ENCODE measurements at places on chromosomes 2 and 18. TPM values are rescaled to one million over a fixed set of nuclear protein-coding genes. Genes with fewer than 3 reads are reported as not detected.

DNA sequence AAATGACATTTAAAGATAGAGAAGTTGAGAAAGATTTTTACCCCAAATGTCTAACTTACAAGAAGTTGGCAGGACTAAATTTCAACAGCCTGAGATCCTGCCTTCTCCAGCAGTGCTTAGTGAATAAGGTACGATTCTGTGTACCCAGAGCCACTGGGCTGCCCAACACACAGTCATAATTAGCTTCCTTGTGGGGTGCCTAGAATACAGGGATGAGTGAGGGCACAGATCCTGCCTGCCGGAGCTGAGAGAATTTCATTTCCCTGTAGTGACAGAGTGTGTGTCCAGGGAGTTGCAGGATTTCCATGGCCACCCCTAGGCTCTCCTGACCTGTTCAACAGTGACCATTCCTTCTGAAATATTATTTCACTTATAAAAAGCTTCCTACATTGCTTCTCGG is 27.0 kb downstream of the GREB1 start:
- no peak for DNase-seq

DNA sequence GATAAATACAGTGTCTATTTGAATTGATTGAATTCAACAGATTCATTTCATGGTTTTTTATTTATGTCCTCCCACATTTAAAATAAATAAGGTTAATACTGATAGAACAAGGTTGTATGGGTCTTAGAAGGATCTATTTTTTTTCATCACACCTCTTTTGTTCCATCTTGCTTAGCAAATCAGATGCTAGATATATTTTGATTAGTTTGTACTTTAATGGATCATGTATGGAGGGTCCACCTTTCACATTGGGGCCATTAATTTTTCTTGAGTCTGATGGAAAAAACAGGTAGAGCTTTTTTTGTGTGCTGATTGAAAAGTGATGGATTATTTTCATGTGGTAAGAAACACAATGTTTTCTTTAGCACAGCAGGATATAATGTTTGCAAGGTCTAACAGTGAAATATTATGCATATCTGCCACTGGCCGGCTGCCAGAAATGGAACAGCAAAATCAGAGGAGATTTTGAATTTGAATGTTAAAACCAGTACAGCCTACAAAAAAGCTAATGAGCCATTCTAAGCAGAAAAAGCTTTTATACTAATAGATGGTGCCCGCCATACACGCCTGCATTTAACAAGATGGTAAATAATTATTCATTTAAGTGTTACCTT is 188.1 kb upstream of the ETAA1 start:
- DNase-seq = no peak

DNA sequence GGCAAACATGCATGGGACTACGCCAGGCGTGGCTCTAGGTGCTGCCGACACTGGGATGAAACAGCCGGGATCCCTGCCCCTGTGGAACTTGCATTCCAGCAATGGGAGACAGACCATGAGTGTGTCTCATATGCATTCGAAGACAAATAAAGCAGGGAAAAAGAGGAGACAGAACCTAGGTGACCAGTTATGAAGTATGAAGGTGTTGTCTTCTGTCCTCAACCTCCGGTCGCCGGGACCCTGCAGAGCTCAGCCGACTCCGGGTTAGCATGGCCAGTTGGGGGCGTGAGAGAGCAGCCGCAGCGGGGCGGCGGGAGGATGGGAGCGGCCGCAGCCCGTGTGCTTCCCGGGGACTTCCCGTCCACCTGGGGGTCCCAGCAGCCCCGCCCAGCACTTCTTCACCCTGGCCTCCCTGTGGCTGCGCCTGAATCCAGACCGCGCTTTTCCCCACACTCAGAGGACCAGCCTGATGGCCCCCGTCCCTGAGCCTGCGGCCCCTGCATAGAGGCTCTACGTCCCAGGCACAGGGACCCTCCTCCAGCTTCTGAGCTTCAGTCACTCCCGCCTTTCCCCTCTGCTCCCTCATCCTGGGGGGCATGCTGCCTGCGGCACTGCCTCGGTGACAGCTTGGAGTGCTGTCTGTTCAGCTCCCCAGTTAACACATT is 11.4 kb downstream of the ID2 start:
- no peak for DNase-seq

- no peak for DNase-seq
Observed at GRCh38 chr2:11708106-11708505, 38.1 kb upstream of the NTSR2 start.

DNA sequence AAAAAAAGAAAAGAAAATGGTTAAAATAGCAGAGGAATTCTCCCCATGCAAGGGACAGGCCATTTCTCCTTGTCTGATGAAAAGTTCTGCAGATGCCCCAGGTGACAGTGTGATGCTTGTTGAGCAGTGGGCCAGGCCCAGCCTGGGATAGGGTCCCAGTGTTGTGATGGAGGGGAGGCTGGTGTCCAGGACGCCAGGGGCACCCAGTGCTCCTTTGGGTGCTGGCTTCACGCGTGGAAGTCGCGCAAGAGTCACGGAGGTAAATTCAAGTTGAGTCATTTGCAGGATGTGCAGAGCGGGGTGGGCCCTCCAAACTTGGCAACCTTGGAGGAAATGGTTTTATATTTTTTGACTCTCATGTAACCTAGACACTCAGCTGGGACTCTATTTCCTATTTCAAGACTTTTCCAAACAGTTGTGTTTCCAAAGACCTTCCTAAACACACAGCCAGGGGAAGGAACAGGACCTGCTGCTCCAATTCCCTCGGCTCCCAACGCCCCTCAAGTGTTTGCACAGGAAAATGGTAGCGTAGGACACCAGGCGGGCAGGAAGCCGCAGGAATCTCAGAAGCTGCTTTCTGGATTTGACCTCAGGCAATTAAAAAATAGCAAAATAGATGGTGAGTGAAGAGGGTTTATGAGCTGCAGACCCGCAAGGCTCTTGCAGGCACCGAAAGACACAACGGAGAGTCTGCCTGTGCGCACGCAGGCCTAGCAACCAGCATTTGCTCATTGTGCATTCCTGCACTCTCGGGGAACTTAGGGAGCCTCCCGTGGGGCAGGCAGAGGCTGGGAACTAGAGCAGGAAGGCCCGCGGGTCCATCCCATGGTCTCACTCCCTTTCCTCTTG is 107.1 kb upstream of the ODC1 start:
- DNase-seq = no peak

GRCh38 chr2:172672114-172672513 is 63.5 kb upstream of the RAPGEF4 start:
- no peak for DNase-seq

- no peak for DNase-seq
Observed at GRCh38 chr18:27540111-27540510, 355.0 kb upstream of the CHST9 start.

- no peak for DNase-seq
Observed at GRCh38 chr18:4433717-4434116, 21.4 kb downstream of the DLGAP1 start.

- DNase-seq = peak; percentile 53
Observed at GRCh38 chr2:74440378-74441169, 1.2 kb downstream of the RTKN start.

DNA sequence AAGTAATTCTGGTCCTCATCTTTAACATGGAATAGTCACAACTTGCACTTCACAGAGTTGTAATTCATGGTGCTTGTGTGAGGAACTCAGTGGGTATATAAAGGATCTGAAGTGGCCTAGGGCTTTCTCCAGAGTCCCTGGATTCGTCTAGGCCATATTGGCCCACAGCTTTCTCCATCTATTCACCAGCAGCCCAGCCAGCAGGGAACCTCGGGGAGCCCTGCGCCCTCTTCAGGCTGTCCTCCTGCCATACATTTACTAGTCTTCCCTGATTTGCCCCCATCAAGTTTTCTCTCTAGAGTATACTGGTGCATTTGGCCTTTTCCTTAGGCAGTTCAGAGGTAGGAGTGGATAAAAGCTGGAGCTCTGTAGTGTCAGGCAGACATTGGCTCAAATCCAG is 278.3 kb downstream of the MYCN start:
- peak; percentile 4 for DNase-seq

DNA sequence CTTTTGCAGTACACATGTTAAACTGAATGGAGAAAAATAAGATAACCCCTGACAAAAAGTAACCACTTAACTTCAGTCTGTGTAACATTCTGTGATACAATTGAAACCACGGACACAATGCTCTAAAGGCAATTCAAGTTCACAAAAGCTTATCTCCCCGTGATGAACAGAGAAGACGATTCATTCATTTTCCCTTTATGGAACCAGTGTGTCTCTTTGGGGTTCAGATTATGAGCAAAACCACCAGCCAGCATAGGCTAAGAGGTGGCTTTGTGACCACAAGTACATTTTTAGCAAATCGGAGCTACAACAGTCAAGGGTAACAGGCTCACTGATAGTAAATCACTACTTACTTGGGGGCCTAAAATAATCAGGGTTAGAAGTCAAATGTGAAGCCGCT is 120.6 kb upstream of the SMAD7 start:
- no peak for DNase-seq

DNA sequence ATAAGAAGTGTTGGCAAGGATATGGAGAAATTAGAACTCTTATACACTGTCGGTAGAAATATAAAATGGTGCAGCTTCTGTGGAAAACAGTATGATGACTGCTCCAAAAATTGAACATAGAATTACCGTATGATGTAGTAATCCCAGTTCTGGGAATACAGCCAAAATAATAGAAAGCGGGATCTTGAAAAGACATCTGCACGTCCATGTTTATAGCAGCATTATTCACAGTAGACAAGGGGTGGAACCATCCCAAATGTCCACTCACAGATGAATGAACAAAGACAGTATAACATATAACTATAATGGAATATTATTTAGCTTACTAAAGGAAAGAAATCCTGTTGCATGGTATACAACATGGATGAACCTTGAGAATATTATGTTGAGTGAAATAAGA is 257.7 kb downstream of the TDRD15 start:
- peak; percentile 4 for DNase-seq

The REL gene
- total RNA-seq = 4.1 TPM

The ARHGAP28 gene
- 0.61 TPM for total RNA-seq

The APCDD1 gene
- total RNA-seq = not detected

The RPRM gene
- total RNA-seq = 76.1 TPM

The PCARE gene
- total RNA-seq = not detected

The CRIM1 gene
- total RNA-seq = 32.1 TPM

The MCFD2 gene
- 127 TPM for total RNA-seq

The DNPEP gene
- 67.4 TPM for total RNA-seq

The B3GNT7 gene
- total RNA-seq = 0.18 TPM
